Stimulated activated CD8-positive, alpha-beta memory T cell treated with anti-CD3 and anti-CD28 coated beads, Interleukin-15, amount 100 ng/mL, for 24 hours (primary cell): ENCODE measurements at places on chromosomes 5 and 9.

- no peak for DNase-seq
Measured at GRCh38 chr5:128903550-128903949, 61.7 kb upstream of the SLC27A6 start.

DNA sequence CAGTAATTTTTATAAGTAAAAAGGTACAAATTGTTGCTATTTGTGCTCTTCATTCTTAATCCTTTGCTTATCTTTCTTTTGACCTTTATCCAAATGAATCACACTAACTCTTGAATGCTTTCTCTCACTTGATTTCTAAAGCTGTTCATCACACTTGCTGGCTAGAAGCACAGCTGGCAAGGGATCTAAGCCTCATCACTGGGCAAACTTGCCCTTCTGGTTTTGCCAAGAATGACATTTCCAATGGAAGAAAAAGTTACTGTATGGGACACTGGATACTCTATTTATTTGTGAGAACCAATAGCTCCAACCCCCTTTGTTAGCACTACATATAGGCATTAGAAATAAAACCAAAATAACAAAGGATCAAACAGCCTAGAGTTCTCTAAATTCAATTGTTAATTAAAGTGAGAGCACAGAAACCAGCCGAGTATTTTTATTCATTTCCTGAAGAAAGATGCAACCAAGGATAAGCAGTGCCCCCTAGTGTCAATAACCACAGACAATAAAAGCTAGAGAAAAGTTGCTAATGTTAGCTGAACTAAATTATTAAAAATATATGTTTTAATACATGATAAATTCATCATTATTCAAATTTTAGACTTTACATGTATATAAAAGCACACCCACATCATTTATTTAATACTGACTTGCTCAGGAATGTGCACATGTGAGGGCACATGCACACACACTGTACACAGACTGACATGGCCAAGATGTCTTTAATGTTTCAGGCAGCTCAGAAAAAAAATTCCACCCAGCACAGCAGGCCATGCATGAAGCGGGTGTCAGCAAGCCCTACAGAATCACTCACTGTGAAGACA is 59.8 kb upstream of the POU5F2 start:
- DNase-seq = no peak

GRCh38 chr9:89431930-89432725 is 65.8 kb downstream of the SEMA4D start:
- DNase-seq = no peak

DNA sequence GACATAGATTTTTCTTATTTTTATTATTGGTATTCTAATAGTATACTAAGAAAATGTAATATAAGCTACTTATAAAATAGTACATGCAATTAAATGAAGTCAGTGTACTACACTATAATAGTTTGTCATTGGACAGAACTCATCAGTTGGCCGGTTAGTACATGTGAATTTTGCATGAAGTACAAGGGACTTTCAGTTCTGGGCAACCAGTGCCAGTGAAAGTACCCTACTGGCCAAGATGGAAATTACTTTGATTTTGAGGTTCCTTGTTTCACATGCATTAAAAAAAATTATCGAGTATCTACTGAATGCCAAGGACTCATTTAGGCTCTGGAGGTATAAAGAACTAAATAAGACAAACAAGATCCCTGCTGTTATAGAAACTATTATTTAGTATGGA is 213.4 kb upstream of the ELL2 start:
- no peak for DNase-seq

DNA sequence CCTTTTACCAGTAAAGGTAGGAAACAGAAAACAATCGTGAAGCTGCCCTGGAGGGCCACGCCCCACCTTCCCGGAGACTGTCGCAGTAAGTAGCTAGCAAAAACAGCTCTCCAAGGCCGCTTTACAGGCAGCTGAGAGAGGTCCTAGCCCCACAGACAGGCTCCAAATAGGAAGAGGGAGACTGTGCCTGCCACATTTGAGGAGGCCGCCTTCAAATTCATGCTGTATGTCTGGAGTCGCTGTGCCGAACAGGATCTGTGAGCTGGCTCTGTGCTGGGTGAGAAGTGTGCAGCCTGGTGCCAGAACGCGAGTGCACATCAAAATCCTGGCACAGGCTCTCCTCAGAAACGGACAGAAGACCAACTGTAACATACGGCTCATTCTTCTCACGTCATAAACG is 582.2 kb downstream of the CETN3 start:
- DNase-seq = no peak

DNA sequence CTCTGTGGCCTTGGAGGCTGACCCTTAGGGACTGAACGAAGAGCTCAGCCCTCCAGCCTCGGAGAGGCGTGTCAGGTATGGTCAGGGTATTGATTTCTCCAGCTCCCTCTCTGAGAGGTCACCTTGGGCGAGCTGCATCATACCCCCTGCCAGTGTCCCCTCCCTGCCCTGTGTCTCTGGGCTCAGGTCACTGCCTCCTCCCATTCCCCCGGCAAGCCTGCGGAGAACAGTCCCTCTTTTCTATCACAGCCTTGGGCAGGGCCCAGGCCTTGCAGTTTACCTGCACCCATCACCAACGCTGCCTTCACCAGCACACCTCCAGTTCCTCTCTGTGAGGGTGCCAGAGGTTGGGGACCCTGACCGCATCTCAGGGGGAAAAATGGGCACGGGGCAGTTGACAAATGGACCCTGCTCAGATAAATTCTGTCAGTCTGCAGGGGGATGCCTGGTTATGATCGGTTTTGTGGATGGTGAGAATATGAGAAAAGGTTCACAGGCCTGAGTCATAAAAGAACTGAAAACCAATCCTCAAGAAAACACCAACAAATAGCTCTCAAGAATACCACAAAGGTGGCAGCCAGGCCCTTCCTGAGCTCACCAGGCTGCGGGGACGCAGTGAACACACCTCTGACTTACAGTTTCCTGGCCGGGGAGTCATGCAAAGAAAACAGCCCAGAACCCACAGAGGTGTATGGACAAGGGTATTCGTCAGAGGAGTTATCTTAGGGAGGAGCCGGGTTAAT is 24.7 kb upstream of the RXRA start:
- no peak for DNase-seq

GRCh38 chr9:27471789-27472188 is 52.3 kb upstream of the IFNK start:
- DNase-seq = no peak

DNA sequence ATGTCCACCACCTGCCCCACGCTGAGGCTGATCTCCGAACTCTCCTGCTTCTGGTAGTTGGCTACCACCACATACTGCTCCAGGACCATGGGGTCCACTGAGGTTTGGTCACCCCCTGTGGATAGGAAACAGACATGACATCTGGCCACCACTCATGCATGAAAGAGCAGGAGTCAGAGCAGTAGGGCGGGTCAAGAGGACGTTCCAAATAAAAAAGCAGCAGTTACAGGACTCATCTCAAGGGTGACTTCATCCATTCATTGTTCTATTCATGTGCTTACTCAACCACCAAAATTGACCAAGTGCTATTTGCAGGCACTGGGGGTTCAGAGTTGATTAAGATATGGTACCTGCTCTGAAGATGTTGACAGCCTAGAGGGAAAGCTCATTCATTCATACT is 79.2 kb upstream of the UBTD2 start:
- DNase-seq = no peak

GRCh38 chr9:3455717-3456116 is 70.1 kb downstream of the RFX3 start:
- no peak for DNase-seq

- DNase-seq = peak; percentile 38
Measured at GRCh38 chr9:126985870-126986498, 71.4 kb downstream of the RALGPS1 start.

GRCh38 chr5:178145965-178146820 is 7.5 kb downstream of the NHP2 start:
- DNase-seq = peak; percentile 27

- no peak for DNase-seq
Measured at GRCh38 chr5:29504411-29504810, 1689.1 kb upstream of the CDH6 start.

GRCh38 chr5:1111241-1111726 is 579 bp downstream of the SLC12A7 start:
- no peak for DNase-seq

DNA sequence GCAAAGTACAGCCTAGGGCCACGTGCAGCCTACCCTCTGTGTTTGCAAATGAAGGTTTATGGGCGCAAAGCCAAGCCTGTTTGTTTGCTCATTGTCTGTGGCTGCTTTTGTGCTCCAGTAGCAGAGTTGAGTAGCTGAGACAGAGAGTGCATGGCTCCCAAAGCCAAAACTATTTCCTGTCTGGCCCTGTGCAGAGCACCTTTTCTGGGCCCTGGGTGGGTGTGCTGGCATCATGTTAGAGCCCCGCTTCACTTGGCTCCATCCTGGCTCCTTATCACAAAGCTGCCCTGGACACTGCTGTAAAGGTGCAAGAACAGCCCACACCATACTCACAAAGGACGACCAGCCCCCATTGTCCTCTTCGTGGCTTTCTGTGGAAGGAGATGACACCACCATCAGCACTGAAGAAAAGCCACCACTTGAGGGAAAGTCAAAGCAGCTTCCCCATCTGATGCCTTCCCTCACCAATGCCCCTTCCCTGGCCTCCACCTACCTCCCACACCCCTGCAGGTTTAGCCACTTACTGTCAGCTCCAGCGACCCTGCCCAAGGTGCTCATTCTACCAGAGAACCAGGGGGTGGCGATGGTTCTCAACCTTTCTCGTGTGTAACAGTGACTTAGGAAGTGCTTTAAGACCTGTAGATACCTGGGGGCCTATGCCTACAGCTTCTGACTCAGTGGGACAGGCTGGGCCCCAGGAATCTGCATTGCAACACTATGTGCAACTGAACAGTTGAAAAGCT is 23.4 kb downstream of the LCP2 start:
- no peak for DNase-seq

DNA sequence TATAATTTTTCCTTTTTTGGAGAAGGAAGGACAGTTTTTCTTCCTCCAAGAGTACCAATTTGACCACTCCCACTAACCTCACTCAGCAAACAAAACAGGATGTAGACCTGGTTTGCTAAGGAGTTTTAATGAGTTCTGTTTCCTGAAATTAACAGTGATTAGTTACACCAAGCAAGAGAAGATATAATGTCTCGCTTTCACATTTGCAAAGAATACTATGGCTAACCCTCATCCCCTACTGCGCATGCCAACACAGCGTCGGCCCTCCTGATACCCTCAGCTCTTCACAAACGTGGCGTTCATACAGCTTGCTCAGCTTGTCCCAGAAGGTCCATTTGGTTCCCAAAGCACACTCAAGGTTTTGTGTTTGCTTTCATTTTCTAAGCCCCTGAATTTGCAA is 41.9 kb upstream of the IPPK start:
- DNase-seq = no peak

GRCh38 chr9:16867576-16868311 is 2.7 kb downstream of the BNC2 start:
- DNase-seq = no peak

- no peak for DNase-seq
Measured at GRCh38 chr9:84829471-84829870, 159.9 kb downstream of the NTRK2 start.

GRCh38 chr9:78601957-78602565 is 305.1 kb downstream of the PSAT1 start:
- no peak for DNase-seq

DNA sequence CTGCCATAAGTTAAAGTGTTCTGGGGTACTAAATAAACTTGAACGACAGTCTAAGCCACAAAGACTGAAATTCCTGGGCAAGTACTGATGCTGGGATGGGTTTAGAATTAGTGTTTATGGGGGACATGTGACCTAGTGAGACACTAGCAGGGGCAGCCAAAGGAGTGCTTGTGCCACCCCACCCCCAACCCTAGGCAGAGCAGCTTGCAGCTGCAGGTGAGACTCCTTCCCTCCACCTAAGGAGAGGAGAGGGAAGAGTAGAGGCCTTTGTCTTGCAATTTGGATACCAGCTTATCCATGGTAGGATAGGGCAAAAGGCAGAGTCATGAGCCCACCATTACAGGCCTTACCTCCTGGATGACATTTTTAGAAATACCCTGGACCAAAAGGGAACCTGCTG is 28.7 kb upstream of the PDE4D start:
- DNase-seq = no peak

DNA sequence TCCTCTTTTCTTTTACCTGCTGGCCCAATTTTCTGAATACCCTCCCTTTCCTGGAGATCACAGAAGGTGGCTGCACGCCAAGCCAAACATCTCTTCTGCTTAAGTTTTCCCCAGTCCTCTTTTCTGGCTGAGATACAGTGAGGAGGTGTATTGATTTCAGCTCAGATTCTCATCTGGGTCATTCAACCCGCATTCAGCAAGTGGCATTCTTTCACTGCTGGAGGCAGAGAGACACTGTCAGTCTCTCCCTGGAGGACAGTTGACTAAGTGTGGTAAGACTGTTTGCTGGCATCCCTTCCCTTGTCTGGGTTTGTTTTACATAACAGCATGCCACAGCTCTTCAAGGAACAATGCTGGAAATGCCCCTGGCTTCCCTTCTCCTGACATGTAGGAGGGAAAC is 60.5 kb downstream of the GABRG2 start:
- DNase-seq = no peak

DNA sequence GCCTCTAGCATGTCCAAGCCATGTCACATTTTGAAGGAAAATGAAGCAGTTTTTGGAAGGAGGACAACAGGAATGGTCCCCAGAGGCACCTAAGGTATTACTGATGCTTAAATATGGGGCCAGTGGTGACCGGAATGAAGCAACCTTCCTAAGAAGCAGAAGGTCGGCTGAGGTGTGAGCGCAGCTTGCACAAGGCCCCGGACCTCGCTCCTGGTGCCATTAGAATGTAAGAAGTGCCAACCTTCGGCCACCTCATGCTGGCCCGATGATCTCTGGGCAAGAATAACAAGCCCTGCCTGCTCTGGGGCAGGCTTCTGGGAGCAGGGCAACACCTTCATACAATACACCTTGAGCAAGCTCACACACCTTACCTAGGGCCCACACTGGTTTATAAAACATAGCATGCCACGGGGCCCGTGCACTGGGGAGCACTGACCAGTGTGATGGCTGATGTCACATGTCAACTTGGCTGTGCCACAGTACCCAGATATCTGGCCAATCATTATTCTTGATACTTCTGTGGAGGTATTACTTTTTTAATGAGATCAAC is 21.9 kb downstream of the SEMA4D start:
- no peak for DNase-seq

DNA sequence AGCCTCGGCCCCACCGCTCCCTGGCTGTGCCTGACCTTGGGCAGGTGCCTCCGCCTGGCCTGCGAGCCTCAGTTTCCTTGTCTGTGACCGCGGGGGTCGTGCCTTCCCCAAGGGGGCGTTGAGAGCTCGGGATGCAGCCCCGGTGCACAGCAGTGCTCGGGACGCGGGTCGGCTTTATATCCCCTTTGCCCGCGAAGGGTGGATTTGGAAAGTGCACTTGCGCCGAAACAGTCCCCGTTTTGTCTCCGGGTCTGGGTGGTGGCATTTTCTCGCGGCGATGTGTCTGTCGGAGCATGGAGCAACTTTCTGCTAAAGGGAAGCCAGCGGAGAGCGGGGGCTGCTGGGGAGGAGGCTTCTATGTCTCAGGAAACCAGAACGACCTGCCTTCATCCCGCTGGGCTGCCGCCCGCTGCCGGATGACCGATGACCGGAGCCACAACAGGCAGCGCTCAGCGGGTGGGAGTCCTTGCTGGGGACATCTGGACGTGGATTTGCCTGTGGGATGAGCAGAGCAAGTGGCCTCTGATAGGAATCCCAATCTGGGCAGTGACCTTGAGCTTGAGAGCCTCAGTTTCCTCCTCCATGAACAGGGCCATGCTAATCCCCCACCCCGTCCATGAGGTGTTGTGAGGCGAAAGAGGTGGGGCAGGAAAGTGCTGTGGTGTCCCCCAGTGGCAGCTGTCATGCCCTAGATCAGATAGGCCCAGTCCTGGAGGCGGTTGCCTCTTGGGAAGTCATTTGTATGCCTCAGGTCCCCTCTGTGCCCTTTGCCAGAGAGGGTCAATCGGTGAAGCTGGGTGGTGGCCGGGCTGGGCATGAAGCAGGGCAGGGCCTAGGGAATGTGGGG is 651 bp downstream of the HRH2 start:
- DNase-seq = no peak

- no peak for DNase-seq
Measured at GRCh38 chr5:158642879-158643278, 456.8 kb downstream of the EBF1 start.
